ENCODE measurements at places on chromosomes 2 and 18.

DNA sequence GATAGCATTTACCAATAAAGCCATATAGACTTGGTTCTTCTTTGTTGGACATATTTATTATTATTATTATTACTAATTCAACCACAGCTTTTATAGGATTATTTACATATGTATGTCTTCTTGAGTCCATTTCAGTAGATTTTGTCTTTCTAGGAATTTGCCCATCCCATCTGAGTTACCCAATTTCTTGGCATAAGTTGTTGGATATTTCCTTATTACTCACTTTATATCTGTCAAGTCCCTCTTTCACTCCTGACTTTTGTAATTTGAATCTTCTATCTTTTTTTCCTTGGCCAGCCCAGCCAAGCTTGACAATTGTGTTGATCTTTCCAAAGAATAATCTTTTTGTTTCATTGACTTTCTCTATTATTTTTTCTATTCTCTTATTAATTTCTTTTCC lies 543.7 kb downstream of the SUCLG1 start:
- no peak for DNase-seq

GRCh38 chr2:122206101-122206500 lies 450.6 kb downstream of the TSN start:
- DNase-seq, result no peak

- no peak for DNase-seq
Measured at GRCh38 chr2:168375195-168375798, 80.8 kb upstream of the CERS6 start.

DNA sequence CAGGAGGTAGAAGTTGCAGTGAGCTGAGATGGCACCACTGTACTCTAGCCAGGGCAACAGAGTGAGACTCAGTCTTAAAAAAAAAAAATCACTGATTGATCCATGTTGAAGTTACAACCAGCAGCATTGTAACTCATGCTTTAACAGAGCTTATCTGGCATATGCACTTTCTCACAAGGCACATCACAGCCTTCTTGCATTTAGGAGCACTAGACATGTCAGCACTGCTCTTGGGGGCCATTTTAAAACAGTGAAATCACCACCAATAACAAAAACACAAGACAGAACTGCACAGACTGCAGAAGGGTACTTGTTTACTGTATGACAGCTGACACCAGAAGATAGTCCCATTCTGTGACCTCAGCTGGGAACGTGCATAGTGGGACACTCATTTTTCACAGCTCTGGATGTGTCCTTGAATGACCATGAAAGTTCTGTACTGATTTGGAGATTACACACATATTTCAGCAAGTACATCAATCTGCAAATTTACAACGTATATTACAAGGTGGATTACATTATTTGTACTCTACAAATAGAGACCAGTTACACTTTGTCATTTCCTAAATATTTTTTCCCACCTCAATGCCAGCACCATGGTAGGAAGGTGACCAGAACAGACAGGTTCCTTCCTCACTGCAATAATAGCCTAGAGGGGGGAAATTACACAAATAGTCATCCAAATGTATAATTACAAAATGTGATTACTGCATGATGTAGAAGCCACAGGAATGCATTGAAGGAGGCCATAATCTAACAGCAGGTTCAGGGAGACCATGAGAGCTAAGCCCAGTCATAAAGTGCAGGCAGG lies 35.1 kb downstream of the CCBE1 start:
- no peak for DNase-seq

DNA sequence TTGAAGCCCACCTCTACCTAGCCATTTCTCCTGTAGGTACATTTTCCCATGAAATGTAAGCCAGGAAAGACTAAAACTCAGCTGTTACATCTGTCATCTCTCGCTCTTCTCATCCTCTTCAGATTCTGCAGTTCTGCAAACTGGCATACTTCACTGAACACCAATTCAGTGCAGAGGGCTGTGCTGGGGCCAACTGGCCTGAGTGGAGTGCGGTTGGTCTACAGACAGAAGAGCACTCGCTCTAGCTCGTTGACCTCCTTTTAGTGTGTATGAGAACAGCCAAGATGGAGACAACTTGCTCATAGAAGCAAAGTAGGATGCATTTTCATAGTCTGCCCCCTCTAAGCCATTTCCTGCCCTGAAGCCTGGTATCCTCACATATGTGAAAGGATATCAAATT lies 862.6 kb downstream of the BCL11A start:
- no peak for DNase-seq
